ENCODE measurements at places on chromosomes 12 and 14.

DNA sequence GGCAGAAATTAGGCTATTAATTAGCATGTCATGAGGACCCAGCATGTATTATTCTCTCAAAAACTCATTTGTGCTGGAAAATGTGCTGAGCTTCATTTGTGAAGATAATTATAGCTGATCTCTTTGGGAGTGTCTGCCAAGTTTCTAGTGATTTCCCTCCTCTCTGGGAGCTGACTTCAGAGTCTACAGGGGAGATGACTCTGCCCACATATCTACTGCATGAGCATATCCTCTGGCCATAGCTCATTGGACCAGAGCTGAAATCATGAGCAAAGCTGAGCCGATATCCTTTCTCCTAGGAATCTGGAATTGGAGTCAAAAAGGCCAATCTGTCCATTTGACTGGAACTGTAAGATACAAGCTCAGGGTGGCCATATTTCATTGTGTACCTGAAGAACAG is 5.9 kb downstream of the CCDC198 start:
- DNase-seq = no peak

DNA sequence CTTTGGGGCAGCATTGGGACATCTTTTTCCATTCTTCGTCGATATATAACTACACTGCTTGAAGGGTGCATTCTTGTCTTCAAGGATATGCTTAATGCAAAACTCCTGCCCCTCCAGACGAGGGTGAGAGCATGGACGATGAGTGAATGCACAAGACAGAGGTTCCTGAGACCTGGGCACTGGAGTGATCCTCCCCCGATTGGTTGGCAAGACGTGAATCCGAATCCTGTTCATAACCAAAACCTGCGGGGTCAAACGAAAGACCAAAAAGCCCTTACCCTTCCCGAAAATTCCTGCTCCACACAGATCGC is 684 bp downstream of the KANSL2 start:
- DNase-seq = no peak

- DNase-seq = no peak
Measured at GRCh38 chr12:101209319-101210302, at the start of gene SLC5A8. Gene SLC5A8, minus strand, starts transcription at chr12:101210238. Its CDS starts 390 bp downstream, at chr12:101209848.

- DNase-seq = peak; percentile 76
Measured at GRCh38 chr14:21038441-21039422, 3.4 kb upstream of the RNASE7 start.

GRCh38 chr12:11655842-11656241 is 6.4 kb downstream of the ETV6 start:
- DNase-seq = no peak

DNA sequence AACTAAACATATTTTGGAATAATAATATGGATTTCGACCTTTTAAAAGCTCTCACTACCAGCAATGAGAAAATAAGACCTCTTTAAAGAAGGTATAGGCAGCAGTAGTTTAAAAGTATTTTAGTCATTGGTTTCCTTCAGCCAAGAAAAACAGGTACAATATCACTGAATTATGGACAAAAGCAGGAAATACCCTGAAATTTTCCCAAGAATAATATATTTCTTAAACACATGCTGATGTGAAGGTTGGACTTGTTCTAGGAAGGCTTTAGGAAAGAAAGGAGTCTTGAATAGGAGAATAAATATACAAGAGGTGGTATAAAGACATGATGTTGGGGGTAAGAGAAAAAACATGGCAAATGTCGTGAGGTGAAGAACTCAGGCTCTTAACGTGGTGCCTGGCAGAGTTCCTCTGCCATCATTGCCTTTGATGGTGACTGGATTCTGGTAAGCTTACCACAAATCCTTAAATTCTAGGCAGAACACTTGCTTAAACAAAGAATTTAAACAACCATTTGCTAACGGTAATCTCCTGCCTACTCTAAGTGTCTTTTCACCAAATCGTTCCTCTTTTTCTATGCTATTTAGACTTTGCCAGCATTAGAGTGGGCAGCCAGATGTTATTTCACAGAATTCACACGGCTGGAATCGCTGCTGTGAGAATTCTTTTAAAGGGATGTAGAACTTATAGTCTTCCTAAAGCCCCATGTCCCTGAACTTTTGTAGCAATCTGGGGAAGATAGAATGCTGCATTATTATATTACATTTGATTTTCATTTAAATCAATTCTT is 11.9 kb upstream of the NUDT4 start:
- DNase-seq = no peak

DNA sequence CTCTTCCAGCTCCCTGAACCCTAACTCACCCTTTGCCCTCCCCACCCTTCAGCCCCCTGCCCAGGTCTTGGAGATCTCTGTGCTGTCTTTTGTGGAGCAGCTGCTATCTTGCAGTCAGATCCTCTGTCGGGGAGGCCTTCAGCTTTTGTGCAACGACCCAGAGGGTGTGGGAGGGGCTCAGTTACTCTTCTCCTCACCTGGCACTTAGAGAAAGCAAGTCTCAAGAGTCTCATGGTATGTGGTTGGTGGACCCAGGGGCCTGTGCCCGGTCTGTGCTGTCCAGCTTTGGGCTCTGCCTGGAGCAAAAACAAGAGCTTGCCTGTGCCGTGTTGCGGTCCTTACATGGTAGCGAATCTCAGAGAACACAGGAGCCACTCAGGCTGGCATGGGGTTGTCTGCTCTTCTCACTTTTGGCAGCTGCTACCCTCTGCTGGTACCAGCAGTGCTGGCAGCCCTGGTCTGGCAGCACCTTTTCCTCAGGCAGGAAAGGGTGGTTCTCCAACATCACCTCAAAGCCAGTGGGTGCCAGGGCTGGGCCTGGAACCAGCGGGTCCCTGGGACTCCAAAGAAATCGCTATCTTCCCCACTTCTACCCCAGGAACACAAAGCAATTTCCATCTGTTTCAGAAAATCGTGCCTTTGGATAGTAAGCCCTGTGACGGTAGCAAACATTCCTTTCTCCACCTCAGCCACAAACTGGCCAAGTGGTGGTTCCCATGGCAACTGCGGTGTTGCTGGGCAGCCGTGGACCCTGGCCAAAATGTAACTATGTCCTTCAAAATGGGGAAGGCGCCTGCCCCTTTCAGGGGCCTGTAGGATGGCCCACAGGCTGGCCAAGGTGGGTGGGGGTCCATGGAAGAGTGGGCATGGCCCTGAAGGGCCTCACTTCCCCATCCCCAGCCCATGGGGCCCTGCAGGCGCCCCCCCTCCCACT is 90.0 kb downstream of the RIN3 start:
- peak; percentile 51 for DNase-seq

GRCh38 chr12:64670919-64671639 is 60.8 kb downstream of the RASSF3 start:
- DNase-seq = no peak

DNA sequence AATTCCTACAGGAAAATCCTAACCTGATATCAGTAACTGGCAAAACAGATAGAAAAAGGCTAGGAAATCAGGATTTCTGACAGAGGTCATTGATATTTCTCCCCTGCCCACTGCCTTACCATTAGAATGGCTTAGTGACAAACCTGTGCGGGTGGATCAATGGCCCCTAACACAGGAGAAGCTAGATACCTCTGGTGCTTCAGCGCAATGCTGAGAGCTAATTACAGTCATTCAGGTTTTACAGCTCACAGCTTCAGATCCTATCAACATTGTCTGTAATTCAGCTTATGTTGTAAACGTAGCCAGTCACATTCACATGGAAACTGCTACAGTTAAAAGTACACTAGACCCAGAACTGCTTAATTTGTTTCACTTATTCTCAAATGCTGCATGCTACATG is 17.4 kb upstream of the SLC10A1 start:
- no peak for DNase-seq

GRCh38 chr14:36671149-36671548 is 9.5 kb downstream of the PAX9 start:
- no peak for DNase-seq

GRCh38 chr12:41225179-41225578 is 37.1 kb downstream of the PDZRN4 start:
- no peak for DNase-seq

DNA sequence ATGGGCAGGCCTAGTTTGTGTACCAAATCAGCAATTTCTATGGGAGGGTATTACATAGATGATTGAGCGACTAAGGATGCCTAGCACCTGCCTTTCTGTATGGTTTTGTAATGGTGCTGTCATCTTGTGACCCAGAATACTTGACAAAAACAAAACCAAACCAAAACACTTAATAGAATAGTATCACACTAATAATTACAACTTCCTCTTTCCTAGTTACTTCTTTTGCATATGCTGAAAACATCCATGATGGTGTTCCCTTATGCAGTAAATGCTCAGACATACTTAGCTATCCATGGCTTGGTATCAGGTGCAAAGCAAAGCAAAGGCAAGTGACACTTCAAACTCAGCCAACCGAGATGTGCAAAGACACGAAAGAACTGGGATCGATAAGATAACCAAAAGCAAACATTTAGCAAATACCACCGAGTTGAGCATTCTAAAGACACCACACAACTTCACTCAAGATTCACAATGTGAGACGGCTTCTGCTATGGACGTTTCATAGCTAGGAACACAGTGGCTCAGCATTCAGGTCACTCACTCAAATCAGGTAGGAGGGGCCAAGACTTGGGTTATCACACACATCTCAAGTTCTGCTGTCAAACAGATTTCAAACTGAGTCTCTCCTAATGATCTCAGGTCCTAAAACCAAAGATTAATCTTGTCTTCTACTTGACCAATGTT is 24.3 kb downstream of the PPP1CC start:
- DNase-seq = no peak

DNA sequence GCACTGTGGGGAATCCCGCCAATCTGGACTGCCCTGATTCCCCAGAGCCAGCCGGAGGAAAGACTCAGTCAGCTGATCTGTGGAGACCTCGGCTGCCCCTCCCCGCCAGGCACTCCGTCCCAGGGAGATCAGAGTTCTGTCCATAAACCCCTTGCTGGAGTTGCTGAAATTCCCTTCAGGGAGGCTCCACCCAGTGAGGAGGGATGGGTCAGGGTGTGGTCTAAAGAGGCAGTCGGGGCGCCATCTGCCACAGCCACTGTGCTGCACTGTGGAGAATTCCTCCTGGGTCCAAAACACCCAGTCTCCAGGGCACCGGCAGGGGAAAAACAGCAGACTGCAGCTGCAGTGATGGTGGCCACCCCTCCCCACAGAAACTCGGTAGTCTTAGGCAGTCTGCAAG is 1922.3 kb upstream of the FLRT2 start:
- DNase-seq = no peak

DNA sequence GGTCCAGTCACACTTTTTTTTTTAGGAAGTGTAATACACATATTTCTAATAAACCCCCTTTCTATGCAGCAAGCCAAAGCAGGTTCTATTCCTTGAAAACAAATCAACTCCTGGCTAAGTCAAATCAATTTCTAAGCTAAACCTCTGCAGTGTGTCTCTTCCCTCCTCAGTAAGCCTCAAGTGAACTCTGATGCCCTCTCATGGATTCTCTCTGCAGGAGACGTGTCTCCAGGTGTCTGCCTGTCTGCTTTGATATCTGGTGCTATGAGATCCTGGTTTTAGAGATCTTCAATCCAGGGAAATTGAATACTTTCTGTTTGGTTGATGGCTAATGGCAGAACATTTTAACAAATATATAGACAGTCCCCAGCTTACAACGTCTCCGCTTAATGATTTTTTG is 791.7 kb downstream of the AACS start:
- no peak for DNase-seq

- no peak for DNase-seq
Measured at GRCh38 chr14:55279384-55279783, 8.2 kb downstream of the FBXO34 start.

DNA sequence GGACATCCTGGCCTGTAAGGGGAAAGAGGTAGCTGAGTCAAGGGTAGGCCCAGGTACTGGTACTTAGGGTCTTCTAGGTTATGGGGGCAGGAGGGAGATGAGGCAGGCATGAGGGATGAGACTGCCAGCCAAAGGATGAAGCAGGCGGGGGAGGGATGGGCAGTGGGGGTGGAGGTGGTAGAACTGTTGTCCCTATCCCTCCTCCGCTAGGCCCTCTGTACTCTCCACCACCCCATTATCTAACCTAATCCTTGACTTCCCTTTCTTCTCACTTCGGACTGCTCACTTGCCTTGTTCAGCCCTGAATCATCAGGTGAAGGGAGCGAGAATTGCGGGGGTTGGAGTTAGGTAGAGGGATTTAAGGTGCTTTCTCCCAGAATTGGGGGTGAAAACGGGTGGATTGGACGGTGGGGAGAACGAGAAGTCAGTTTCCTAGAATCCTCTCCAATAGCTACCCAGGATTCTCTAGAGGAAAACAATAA is 562 bp downstream of the PAN2 start:
- DNase-seq = no peak

GRCh38 chr12:81610955-81611889 is 147.9 kb downstream of the PPFIA2 start:
- no peak for DNase-seq

GRCh38 chr12:47775100-47775911 is 2.3 kb downstream of the SLC48A1 start:
- DNase-seq = peak; percentile 27

- DNase-seq = no peak
Measured at GRCh38 chr12:104930388-104931326, 27.4 kb downstream of the SLC41A2 start.

DNA sequence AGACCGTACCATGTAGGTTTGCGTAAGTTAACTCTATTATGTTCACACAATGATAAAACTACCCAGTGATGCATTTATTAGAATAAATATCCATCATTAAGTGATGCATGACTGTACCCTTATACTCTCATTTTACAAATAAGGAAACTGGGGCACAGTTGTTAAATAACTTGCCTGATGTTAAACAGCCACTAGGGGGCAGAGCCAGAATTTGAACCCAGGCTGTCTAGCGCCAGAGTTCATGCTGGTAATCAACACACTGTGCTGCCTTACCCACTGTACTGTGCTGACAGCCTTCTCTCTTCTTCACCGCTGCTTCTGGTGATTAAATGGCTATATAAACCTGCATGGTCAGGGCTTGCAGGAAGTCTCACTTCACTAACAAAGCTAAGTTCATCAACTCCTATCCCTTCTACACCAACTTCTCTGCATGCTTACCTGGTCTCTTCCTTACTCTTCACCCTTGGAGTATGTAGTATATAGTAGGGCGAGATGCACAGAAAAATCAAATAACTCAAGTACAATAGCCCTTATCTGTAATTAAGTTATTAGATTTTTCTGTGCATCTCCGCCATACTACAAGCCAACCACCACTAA is 43.6 kb upstream of the APPL2 start:
- peak; percentile 1 for DNase-seq

DNA sequence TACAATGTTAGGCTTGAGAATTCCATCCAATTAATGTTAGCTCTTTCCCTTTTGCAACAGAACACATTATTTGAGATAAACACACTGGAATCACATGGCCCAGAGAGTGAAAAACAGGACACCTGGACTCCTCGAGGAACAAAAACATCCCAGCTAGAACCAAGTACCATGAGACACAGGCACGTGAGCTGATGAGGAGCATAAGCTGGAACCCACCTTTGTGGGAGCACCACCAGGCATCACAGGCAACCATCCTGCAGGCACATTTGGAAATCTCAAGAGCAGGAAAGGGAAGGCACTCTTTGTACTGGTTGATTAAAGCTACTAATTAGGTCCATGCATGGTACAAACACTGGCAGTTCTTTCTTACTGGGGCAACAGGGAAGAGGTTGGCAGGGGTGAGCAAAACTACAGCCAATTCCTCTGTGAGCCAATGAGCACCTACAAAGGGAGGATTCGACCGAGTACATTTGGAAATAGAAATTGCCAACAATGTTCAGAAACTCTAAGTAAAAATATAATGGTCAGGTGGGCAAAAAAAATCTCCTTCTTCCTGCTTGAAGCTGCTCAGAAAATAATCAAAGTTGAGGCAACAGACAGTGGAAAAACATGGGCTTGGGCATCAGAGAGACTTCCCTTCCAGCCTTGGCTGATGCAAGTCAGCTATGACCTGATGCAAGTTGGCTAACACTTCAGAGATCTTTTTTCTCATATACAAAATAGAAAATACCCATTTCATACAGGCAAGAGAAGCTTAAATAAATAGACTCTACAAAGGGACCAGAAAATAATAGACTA is 216.7 kb downstream of the NUAK1 start:
- DNase-seq = no peak

GRCh38 chr12:17661250-17661649 is 428.7 kb downstream of the RERGL start:
- no peak for DNase-seq

Data from hypothalamus (tissue), 51 donors.